ENCODE measurements at places on chromosomes 6 and 20. TPM values are rescaled to one million over a fixed set of nuclear protein-coding genes. Genes with fewer than 3 reads are reported as not detected.

Gene KHDC1L
- total RNA-seq = not detected

Gene RSPH9
- not detected for total RNA-seq

Gene ZNF292
- 68.8 TPM for total RNA-seq

Gene UBE3D
- total RNA-seq = 6.5 TPM

Gene ZNF334
- total RNA-seq = 4.9 TPM

Gene DYNLT2
- total RNA-seq = 2.0 TPM

Gene PABPC1L
- total RNA-seq = 61.7 TPM

Gene SLC4A11
- total RNA-seq = 0.66 TPM

Gene SEMG1
- not detected for total RNA-seq
